Regular cardiac myocyte (primary cell): ENCODE measurements at places on chromosomes 16 and 17. TPM values are rescaled to one million over a fixed set of nuclear protein-coding genes. Genes with fewer than 3 reads are reported as not detected.

Gene ABCA8
- 40.6 and 123 TPM in 2 replicates for total RNA-seq

Gene TP53TG3E
- not detected in 2 replicates for total RNA-seq

Gene MGAT5B
- 0.28 and 0.38 TPM in 2 replicates for total RNA-seq

Gene KCNG4
- total RNA-seq, result not detected in 2 replicates

Gene BAIAP3
- total RNA-seq, result 0.38 and 0.56 TPM in 2 replicates
